Neural progenitor cell (in vitro differentiated cells): ENCODE measurements at places on chromosomes 4 and X. TPM values are rescaled to one million over a fixed set of nuclear protein-coding genes. Genes with fewer than 3 reads are reported as not detected.

GATA1 gene
- not detected in 2 replicates for total RNA-seq

DNA sequence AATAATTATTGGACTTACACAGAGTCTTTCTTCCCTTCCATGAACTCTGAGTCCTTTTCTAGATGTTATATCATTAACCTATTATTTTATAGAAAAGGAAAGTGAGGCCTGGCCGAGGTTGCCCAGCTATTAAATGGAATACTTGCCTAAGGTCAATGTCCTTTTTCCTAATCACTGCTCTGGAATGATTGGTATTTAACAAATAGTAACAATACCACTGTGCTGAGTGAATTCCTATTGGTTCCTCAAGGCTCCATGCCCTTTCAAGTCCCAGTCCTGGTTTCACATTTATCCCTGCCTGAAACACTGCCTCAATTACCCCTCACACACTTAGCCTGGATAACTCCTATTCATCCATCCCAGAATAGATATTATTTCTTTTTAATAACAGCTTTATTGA lies 6.2 kb downstream of the TCEAL9 start:
- DNase-seq, result no peak

NLGN3 gene
- 10.0 and 16.0 TPM in 2 replicates for total RNA-seq

- no peak for DNase-seq
Observed at GRCh38 chr4:104217526-104217925, 277.2 kb downstream of the CXXC4 start.

GRCh38 chr4:165369522-165369921 lies 9.3 kb upstream of the CPE start:
- DNase-seq, result no peak

GRCh38 chr4:163922302-163922701 lies 427.8 kb downstream of the TMA16 start:
- DNase-seq, result no peak

TLR8 gene
- total RNA-seq, result not detected in 2 replicates
